BJ (cell line): ENCODE measurements at places on chromosomes 3 and 15.

GRCh38 chr3:39220407-39221140 is 28.2 kb upstream of the XIRP1 start:
- DNase-seq: no peak

DNA sequence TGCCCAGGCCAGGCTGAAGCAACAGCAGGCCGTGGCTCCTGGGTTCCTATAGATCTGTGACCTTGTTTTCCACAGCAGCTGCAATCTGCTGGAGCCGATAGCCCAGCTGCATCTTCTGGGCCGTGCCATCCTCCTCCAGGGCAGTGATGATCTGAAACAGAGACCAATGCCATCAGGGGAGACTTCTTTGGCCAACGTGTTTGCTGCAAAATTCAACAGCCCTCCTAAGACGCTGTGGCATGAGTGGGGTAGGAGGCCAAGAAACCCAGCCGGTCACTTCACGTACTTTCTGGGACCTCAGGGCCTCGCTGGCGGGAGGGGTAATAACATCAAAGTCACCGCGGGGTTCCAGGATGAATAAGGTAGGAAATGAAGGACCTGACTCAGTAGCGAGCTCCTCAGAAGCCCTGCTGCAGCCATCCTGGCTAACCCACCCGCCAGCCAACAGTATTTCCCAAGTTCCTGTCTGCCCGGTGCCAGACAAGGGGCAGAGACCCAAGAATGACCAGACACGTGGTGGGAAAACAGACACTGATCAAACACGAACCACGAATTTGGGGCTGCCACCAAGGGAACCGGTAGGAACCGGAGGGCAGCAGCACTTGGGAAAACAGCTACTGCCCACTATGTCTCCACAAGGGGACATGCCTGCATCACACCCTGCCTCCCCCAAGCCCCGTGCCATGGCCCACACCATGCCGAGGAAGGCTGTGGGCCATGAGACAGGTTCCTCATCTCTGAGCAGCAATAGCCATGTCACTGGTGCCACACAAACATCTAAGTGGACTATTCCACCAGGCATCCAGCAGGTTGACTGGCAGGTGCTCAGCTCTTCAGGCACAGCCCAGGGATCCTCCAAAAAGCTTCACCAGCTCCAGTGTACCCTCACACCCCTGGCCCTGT is 25.2 kb downstream of the PLXNB1 start:
- DNase-seq: no peak

GRCh38 chr3:139655909-139656595 is 21.7 kb downstream of the NMNAT3 start:
- DNase-seq: no peak

DNA sequence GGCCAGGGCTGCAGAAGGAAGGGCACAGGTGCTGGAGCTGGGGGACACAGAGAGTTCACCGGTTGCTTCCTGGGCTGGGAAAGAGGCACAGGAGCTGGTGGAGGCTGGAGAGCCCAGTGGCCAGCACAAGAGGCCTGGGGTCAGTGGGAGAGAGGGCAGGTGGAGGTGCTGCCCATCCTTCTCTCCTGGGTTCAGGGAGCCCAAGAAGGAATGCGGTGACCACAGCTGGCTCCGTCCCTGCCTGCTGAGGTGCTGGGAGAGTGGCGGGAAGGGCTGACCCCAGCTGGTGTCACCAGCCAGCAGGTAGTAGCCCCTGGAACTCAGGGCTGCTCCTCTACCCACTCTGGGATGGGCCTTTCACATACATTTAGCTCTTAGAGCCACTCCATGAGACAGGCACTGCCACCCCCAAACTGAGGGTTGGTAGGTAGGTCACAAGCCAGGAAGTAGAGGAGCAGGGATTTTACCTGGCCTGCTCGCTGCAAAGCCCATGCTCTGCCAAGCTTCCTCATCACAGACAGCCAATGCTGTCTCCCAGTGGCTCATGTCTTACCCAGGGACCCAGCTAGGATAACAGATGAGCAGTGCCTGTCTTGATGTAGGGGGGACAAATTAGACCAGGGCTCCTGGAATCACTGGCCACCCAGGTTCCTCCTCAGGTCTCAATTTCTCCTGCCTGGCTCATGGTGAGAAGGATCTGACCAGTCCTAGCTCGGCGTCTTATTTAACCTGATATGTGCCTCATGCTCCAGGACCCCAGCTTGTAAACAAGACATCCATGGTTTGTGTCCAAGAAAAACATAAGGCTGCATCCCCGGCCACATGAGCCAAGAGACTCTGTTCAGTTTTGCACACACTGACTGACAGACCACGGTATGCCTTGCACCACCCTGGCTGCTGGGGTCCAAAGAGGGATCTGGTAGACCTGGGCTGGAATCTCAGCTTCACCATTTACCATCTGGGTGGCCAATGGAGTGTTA is 119.2 kb downstream of the CORO2B start:
- DNase-seq: no peak

- DNase-seq: no peak
These were observed 3.0 kb upstream of the CD80 start for GRCh38 chr3:119562307-119562961.

DNA sequence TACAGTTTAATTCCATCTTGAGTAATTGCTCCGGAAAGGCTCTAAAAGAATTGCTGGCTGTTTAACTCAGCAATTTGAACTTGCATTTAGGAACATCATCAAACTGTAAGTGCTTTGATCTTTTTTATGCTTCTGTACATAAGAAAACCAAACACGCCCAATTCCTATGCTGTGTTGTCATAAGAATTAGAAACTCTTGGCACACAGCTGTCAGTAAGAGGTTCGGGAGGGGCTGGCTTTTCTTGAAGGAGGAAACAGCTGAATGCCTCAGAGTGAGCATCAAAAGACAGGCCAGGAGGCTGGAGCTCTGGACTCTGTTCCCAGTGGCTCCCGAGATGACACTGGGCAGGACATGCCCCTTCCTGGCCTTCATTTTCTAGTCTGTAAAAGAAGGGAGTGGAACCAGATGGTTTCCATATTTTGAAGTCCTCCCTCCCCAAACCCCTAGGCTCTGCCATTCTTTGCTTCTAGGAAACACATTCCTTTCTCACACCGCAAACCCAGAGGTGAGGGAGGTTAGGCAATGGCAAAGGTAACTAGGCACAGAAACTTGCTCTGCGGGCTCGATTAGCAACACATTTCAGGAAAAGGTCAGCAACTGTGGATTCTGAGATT is 73.7 kb upstream of the DLG1 start:
- DNase-seq: peak; percentile 88

DNA sequence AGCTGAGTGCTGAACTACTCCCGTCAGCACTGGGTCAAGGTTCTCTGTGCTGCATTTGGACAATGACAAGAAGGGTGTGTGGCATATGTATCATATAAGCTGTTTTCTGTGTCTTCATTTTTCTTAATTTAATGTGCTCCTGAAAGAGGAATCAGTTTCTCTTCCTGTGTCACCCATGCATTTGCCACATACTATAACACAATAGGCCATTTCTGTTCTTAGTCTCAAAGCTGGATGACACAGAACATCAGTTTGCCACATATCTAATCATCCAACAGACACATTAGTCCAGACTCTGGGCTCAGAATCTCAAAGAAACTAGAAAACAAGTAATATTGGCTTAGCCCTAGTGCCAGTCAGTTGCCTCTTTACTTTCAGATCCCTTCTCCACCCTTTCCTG is 34.1 kb downstream of the CEP19 start:
- no peak for DNase-seq

GRCh38 chr3:193052354-193053045 is 134.8 kb upstream of the MB21D2 start:
- DNase-seq: no peak

DNA sequence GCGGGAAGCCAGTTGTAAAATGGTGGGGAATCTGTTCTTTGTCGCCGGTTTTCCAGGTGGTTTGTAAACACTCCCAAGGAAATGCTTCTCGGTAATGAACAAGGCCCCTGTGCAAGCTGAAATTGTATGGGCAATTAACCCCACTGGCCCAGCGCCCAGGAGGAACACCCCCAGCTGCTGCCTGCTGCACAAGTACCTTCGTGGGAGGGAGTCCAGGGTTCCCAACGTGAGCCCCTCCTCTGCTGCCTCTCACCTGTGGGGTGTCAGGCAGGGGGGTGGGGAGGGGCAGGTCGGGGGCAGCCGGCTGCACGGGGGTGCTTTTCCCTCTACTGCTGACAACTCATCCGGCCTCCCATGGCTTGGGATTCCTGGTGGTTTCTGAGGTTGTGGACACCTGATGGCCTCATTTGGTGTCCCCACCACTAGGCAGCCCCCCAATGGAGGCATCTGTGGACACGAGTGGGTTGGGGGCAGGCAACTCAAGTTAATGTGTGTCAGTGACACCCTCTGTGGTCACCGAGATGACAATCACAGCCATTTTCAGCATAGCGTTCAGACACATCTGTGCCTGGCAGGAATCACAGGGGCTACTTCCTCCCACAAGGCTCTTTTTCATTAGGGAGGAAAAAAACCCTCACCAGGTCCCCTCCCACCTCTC is 35.6 kb upstream of the PRR23E start:
- DNase-seq: no peak

GRCh38 chr3:129410971-129411370 is 17.5 kb downstream of the EFCAB12 start:
- DNase-seq: no peak

- DNase-seq: no peak
These were observed 32.4 kb downstream of the SELENOT start for GRCh38 chr3:150635526-150635925.

DNA sequence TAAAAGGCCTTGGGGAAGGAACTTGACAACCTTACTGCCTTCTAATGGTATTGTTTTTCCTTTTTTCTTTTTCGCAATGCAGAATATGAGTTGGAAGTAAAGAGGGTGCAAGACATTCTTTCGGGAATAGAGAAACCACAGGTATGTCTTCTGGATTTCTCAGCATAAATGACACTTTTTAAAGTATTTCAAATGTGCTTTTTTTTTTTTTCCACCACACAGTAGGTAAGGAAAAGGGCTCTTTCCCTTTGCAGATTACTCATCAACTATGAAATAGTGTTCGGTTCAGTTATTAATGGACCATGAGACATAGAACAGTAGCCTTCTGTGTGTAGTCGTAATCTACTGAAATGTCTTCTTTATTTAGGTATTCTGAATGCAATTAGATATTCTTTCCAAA is 162.4 kb downstream of the GHSR start:
- DNase-seq: peak; percentile 40

GRCh38 chr3:122421836-122422235 is 6.0 kb upstream of the WDR5B start:
- DNase-seq: no peak

- DNase-seq: no peak
These were observed 214.1 kb upstream of the CHRM5 start for GRCh38 chr15:33754242-33754641.

- no peak for DNase-seq
These were observed 59.6 kb downstream of the PRTG start for GRCh38 chr15:55683376-55683775.

DNA sequence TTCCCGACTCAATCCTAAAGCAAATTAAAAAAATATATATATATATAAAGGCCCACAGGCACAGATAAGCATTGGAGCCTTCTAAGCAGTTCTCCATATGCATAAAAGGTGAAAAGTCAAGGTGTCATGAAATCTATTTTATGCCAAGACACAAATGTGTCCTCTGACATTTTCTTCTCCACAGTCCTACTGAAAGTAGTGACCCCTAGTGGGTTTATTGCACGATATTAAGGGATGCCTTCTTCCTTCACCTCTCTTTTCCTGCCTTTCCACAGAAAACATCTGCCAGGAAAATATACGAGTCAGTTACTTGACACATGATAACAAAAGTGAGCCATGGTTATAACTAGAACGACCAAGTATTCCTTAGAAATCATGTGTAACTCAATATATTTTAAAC is 303.2 kb downstream of the TIGIT start:
- DNase-seq: no peak

DNA sequence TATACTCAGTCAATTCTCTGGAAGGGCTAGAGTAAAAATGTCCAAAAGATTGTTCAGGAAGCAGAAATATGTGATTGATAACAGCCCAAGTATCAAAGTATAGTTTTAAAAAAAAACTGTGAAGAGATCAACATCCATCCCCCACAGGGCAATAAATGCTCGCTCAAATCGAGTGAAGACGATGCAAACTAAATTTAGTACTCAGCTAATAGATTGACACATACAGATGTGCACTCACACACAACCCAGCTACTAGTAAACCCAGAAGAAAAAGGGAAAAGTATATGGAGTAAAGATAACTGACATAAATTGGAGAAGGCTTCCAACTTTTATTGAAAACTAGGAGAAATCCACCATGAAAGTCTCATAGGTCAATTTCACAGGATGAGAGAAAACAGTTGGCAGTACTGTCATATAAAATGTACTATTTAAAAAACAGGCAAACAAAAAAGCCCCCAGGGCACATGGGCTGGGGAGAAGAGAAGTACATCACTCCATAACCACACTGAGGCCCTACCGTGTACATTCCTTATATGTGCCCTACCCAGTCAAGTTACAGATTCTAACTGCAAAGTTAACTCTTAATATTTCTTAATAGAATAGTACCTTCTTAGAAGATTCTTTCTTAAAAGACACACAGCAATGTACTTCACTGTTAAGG is 125.7 kb downstream of the TBL1XR1 start:
- no peak for DNase-seq

DNA sequence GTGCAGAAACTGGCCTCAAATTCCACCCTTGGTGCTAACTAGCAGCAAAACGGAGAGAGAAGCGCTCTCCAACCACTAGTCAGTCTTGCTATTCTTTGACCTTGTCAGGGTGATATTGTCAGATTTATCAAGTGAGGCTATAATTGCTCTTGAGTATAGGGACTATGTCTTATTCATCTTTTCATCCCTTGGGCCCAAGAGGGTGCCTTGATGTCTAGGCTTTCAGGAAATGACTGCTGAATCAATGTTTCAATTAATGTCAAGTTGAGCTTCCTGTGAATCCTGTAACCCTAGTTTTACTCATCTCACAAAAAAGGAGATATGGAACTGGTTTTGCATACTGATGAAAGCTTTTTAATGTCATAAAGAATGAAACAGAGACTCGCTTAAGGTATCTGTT is 701.3 kb downstream of the EDEM1 start:
- DNase-seq: no peak

DNA sequence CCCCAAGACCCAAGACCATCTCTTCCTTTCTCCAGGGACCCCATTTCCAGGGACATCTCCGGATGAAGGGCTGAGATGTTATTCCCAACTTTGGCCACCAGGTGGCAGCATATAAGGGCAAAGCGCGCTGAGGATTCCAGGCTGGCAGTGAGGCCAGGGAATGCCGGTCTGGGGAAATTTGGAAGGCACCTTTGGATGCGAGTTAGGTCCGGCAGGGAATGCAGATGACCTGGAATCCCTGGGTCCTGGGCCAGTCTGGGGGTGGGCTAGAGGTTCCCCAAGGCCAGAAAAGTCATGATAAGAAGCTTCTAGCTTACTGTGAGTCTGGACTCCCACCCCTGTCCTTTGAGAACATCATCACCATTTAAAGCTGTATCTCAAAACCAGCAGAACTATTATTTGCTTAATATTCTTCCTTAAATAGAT is 1.6 kb upstream of the CHST13 start:
- no peak for DNase-seq
